ENCODE measurements at places on chromosomes 4 and X. TPM values are rescaled to one million over a fixed set of nuclear protein-coding genes. Genes with fewer than 3 reads are reported as not detected.

GRCh38 chr4:145177511-145177905, 2.9 kb downstream of the OTUD4 start:
- H3K27ac ChIP-seq, result peak overlapping the region; percentile 94
- no peaks in the 10 kb centered on the region for H3K27me3 ChIP-seq

- H3K27ac ChIP-seq, result no peak overlapping the region
- peaks cover 3% of the 10 kb centered on the region for H3K4me1 ChIP-seq
- no peaks in the 10 kb centered on the region for H3K36me3 ChIP-seq
Observed at GRCh38 chrX:130556951-130557350, 155.2 kb downstream of the RBMX2 start.

DNA sequence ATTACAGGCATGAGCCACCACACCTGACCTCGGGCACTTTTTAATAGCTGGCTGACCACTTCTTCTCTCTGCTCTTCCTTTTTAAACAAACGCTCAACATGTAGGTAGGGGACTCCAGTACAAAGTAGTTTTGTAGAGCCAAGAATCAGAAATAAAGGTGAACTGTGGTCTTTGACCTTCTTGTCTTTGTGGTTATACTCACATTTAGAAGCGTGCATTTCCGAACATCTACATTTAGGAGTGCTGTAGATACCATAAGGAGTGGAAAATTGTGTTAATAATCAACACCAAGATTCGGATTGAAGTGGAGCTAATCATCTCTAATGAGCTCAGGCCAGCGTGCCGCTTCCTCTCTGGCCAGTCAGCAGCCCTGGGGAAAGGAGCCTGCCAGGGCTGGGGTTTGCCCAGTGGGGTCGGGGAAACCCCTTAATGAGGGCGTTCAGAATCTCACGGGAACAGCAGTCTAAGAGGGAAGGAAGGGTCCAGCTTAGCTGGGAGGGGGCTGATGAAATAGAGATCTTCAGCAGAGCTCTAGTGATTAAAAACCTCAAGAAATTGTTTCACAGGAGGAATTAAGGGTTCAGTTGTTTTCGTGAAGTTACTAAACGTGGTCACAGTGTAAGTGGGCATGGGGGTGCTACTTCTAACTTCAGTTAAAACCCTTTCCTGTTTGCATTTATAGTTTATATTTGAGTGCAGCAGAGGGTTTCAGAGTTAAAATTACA, 81.2 kb downstream of the GAB1 start:
- no peak for DNase-seq
- no peaks in the 10 kb centered on the region for H3K27me3 ChIP-seq

DNA sequence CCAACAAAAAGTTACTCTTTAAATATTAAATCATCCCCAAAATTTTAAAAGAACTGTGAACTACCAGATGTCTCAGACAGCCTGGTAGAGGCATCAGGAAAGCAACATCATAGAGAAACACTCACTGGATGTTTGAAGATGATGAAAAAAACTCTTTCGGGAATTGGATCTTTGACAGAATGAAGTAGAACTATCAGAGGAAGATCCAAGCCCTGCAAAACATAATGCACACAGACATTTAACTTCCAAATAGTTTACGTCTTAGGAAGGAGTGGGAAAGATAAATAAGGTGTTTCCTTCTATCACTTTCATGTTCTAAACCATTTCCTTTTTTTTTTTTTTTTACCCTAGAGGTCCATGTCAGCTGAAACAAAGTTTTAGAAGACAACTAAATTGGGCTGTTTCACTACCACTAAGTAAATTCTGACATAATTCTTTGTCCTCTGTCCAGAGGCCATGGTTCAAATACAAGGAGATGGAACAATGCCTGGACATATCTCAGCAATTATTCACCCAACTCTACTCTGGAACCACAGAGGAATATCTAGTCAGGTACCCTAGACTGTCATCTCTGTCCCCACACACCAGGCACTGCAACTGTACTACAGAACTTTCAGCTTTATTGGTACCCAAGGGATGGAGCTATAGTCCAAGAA, 217.7 kb upstream of the INTU start:
- no peaks in the 10 kb centered on the region for H3K36me3 ChIP-seq
- no peaks in the 10 kb centered on the region for H3K4me1 ChIP-seq
- H3K27ac ChIP-seq, result no peak overlapping the region
- no peak overlapping the region for H3K4me3 ChIP-seq
- DNase-seq, result no peak
- no peaks in the 10 kb centered on the region for H3K27me3 ChIP-seq

DNA sequence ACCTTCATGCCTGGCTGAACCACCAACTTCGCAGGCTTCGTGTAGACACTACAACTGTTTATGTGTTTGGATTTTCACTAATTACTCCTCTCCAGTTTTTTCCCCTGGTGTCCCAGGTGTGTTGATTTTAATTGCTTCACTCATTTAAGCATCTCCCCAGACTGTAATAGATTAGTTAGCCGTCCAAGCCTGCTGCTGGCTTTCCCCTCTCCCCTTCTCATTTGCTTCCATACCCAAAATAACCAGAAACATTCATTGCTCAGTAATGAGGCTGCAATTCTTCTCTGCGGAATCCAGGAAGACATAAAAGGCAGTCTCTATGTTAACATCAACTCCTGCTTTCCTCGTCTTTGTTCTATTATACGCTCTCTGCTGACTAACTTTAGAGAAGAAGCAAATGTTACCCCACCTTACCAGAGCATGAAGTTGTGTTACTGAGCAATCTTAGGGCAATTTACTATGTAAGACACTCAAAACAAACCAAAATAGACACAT, 37.9 kb upstream of the SCRG1 start:
- H3K27ac ChIP-seq, result no peak overlapping the region
- H3K36me3 ChIP-seq, result no peaks in the 10 kb centered on the region
- H3K4me1 ChIP-seq, result peaks cover 16% of the 10 kb centered on the region
- no peak overlapping the region for H3K4me3 ChIP-seq
- H3K27me3 ChIP-seq, result no peaks in the 10 kb centered on the region
- DNase-seq, result peak; percentile 27

The TMPRSS11D gene
- total RNA-seq, result not detected

DNA sequence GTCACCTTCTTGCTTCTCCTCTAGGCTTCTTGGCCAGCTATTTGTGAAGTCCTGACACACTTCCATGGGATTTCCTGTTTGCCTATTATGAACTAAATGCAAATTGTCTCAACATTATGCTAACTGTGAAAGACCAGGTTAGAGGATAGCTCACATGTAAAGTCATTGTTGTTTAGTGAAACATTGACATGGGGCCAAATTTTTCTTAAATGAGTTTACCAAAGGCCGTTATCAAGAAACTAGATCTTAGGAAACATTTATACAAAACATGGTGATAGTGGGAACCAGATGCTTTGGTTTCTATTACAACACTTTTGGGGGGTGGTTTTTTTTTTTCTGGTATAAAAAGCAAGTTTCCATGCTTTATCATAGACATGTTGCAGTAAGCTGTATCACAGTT, 466.8 kb upstream of the FAM241A start:
- no peaks in the 10 kb centered on the region for H3K4me1 ChIP-seq
- H3K27ac ChIP-seq, result no peak overlapping the region
- H3K27me3 ChIP-seq, result no peaks in the 10 kb centered on the region
- H3K36me3 ChIP-seq, result no peaks in the 10 kb centered on the region
- peak; percentile 72 for DNase-seq

GRCh38 chr4:155616117-155616516, 50.5 kb upstream of the GUCY1A1 start:
- DNase-seq, result no peak
- no peaks in the 10 kb centered on the region for H3K36me3 ChIP-seq
- H3K4me1 ChIP-seq, result no peaks in the 10 kb centered on the region
- H3K27ac ChIP-seq, result no peak overlapping the region
- H3K27me3 ChIP-seq, result no peaks in the 10 kb centered on the region

The PABPC1L2B gene
- total RNA-seq, result not detected

The FAAH2 gene
- total RNA-seq, result 0.20 TPM

- no peak for DNase-seq
- H3K27ac ChIP-seq, result no peak overlapping the region
- H3K4me3 ChIP-seq, result no peak overlapping the region
- no peaks in the 10 kb centered on the region for H3K27me3 ChIP-seq
Observed at GRCh38 chr4:18440527-18441202, 419.1 kb upstream of the LCORL start.

The PAGE2B gene
- not detected for total RNA-seq

DNA sequence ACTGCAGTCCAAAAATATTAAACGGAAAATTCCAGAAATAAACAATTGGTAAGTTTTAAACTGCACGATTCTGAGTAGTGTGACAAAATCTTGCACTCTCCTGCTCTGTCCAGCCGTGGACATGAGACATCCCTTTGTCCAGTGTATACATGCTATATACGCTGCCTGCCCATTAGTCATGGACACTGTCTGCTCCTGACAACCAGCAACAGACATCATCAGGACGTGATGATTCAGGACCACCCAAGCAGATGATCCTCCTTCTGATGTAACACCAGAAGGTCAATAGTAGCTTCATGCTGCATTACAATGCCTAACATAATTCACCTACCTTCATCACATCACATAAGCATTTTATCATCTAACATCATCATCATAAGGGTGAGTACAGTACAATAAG, 36.3 kb downstream of the ATRX start:
- no peaks in the 10 kb centered on the region for H3K4me1 ChIP-seq
- peak; percentile 36 for DNase-seq
- H3K27me3 ChIP-seq, result no peaks in the 10 kb centered on the region

The ITIH6 gene
- not detected for total RNA-seq

- H3K4me1 ChIP-seq, result no peaks in the 10 kb centered on the region
- H3K4me3 ChIP-seq, result no peak overlapping the region
- no peaks in the 10 kb centered on the region for H3K27me3 ChIP-seq
- H3K27ac ChIP-seq, result no peak overlapping the region
Observed at GRCh38 chrX:3046253-3047240, 5.3 kb downstream of the ARSF start.

- H3K4me3 ChIP-seq, result no peak overlapping the region
- no peaks in the 10 kb centered on the region for H3K27me3 ChIP-seq
- peak overlapping the region; percentile 99 for H3K27ac ChIP-seq
- peaks cover 35% of the 10 kb centered on the region for H3K4me1 ChIP-seq
- no peak for DNase-seq
- no peaks in the 10 kb centered on the region for H3K36me3 ChIP-seq
Observed at GRCh38 chr4:182645511-182645910, 271.7 kb downstream of the DCTD start.

DNA sequence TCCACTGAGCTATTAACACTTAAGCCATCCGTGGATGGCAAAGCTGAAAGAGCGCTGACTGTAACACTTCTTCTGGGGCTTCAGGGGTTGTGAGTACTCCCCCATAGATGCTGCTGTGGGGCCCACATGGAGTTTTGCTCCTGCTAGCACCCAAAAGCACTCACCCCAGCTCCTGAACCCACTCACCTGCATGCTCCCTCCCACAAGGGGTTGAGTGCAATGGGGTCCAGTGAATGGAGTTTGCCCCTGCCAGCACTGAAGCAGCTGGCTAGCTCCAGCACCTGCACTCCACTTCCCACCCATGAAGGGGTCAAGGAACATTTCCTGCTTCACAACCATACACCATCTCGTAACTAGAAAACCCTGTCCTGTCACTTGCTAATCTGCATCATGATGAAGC, 78.9 kb downstream of the IL21 start:
- peak overlapping the region; percentile 35 for H3K27ac ChIP-seq
- no peak for DNase-seq
- H3K4me3 ChIP-seq, result no peak overlapping the region

The CDKL2 gene
- total RNA-seq, result 4.7 TPM

- H3K4me1 ChIP-seq, result no peaks in the 10 kb centered on the region
- H3K27ac ChIP-seq, result no peak overlapping the region
- DNase-seq, result no peak
- H3K36me3 ChIP-seq, result no peaks in the 10 kb centered on the region
Observed at GRCh38 chrX:80022363-80023031, 7.9 kb downstream of the TBX22 start.

The MAGEA2 gene
- 6.1 TPM for total RNA-seq

The PCDH7 gene
- 40.8 TPM for total RNA-seq

GRCh38 chrX:2416851-2417604, 83.7 kb downstream of the DHRSX start:
- H3K4me1 ChIP-seq, result no peaks in the 10 kb centered on the region
- no peak overlapping the region for H3K4me3 ChIP-seq
- H3K36me3 ChIP-seq, result no peaks in the 10 kb centered on the region
- H3K27me3 ChIP-seq, result no peaks in the 10 kb centered on the region
- no peak overlapping the region for H3K27ac ChIP-seq

GRCh38 chr4:152195888-152196287, 340.0 kb downstream of the FBXW7 start:
- no peaks in the 10 kb centered on the region for H3K27me3 ChIP-seq
- H3K27ac ChIP-seq, result no peak overlapping the region
- H3K4me1 ChIP-seq, result no peaks in the 10 kb centered on the region
- no peak overlapping the region for H3K4me3 ChIP-seq
- no peak for DNase-seq
- no peaks in the 10 kb centered on the region for H3K36me3 ChIP-seq

- DNase-seq, result no peak
- H3K4me1 ChIP-seq, result peaks cover 11% of the 10 kb centered on the region
- H3K36me3 ChIP-seq, result no peaks in the 10 kb centered on the region
- no peaks in the 10 kb centered on the region for H3K27me3 ChIP-seq
- no peak overlapping the region for H3K4me3 ChIP-seq
Observed at GRCh38 chr4:24063731-24064130, 173.9 kb upstream of the PPARGC1A start.

DNA sequence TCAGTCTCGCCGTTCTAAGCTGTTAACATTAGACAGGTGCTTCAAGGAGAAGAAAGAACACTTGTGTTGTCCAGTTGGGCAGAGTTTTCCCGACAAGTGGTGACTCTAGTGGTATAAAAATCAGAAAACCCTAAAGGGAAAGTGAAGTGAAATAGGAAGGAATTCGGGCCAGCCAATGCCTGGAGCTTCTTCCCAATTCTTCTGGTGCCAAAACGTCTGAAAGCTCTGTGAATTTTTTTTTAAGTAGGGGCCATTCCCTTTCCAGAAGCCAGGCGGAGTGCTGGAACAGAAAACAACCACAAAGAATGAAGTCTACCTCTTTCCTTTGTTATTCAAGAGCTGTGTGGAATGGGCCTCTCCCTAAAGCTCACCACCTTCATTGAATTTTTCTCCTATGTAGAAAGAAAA, 43.1 kb upstream of the PPARGC1A start:
- H3K36me3 ChIP-seq, result no peaks in the 10 kb centered on the region
- H3K4me3 ChIP-seq, result no peak overlapping the region
- no peaks in the 10 kb centered on the region for H3K27me3 ChIP-seq
- DNase-seq, result peak; percentile 67

The CHRNA9 gene
- total RNA-seq, result 2.8 TPM

DNA sequence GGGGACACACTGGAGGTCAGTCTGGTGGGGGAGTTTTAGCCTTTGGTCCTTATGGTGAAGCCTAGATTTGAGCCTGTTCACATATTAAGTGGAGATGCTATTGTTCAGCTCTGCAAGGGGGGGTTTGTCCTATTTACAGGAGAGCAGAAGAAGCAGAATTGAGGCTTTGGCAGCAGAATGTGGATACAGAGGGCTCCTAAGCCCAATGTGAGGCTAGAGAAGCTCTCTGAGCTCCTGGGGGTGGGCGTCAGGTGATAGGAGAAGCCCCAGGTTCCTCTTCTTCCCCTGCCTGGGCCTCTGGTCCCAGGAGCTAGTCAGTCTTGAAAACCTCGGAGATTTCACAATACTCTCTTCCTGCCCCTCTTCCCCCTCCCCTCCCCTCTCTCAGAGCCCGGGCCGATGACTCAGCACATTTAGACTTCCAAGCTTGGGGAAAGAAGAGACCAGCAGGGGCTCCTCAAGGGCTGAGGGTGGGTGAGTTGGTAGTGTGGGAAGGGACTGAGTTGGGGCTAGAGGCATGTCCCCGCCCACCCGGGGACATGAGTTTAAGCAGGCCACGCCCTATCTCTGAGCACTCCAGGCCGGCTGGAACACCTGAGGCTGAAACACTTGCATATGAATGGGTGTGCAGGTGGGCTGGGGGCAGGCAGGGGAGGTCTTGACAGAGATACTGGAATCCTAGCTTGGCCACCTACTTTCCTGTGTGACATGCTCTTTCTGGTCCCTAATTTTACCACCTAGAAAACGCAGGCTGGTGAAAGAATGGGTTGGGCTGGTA, 3.4 kb downstream of the TFE3 start:
- peaks cover 15% of the 10 kb centered on the region for H3K36me3 ChIP-seq
- H3K4me1 ChIP-seq, result peaks cover 18% of the 10 kb centered on the region
- peak; percentile 87 for DNase-seq
- H3K27ac ChIP-seq, result peak overlapping the region; percentile 88

The HELT gene
- total RNA-seq, result not detected
